ENCODE measurements at places on chromosomes 1 and 21. TPM values are rescaled to one million over a fixed set of nuclear protein-coding genes. Genes with fewer than 3 reads are reported as not detected.

DNA sequence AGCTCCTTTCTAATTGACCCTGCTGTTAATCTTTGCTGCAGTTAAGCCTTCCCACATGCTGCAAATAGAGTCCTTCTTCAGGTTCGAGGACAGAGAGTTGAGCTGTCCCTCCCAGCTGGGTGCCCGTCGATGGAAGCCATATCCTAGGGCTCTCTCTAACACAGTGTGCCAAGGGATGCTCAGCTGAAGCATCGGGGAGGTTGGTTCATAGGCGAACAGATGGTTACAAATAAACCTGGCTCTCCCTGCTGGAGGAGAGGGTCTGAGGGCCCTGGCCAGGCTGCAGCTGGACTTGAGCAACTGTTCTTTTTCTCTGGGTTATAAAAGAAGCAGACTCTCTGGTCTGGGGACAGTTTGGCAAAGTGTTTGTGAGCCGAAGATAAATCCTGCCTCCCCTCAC is 120.3 kb upstream of the C8B start:
- H3K36me3 ChIP-seq: no peaks in the 10 kb centered on the region
- DNase-seq: no peak
- H3K4me1 ChIP-seq: no peaks in the 10 kb centered on the region
- H3K27me3 ChIP-seq: no peaks in the 10 kb centered on the region

CLDN17 gene
- not detected for total RNA-seq

DNA sequence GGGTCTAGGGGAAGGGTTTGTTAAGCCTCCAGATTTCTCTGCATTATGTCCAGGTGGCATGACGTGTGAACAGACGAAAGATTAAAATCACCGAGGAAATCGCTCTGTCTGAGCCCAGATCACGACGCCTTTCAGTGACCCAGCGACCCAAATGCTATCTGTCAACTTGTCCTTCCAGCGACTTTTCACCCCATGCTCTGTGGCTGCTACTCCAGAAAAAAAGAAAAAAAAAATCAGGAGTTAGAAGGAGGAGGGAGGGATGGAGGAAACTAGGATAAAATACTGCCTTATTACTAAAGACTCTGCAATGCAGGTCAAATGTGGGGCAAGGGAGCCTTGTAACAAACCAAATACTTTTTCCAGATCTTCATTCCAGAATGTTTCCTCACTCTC is 352.0 kb downstream of the NUF2 start:
- H3K27ac ChIP-seq: no peak overlapping the region
- no peak overlapping the region for H3K4me3 ChIP-seq
- no peaks in the 10 kb centered on the region for H3K27me3 ChIP-seq
- peak; percentile 81 for DNase-seq
- no peaks in the 10 kb centered on the region for H3K36me3 ChIP-seq

FMO4 gene
- total RNA-seq: 12.5 TPM

DNA sequence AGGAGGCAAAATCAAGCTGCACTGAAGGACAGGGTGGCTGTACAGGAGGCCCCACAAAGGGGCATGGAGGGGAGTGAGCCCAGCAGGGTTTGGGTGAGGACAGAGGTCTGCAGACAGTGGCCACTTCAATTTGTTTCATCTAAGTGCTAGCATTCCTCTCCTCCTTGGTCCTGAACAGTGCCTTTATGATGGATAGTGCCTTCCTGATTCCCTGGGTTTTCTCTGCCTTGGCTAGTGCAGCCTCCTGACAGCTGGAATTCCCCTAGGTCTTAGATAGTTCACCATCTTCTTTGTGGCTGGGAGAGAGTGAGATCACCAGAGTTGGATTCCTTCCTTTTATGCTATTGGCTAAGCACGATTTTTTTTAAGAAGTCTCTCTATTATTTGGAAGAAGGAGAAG is 3.8 kb upstream of the HPCAL4 start:
- no peak overlapping the region for H3K4me3 ChIP-seq
- H3K27ac ChIP-seq: no peak overlapping the region
- H3K4me1 ChIP-seq: no peaks in the 10 kb centered on the region
- DNase-seq: no peak
- H3K27me3 ChIP-seq: no peaks in the 10 kb centered on the region

DNA sequence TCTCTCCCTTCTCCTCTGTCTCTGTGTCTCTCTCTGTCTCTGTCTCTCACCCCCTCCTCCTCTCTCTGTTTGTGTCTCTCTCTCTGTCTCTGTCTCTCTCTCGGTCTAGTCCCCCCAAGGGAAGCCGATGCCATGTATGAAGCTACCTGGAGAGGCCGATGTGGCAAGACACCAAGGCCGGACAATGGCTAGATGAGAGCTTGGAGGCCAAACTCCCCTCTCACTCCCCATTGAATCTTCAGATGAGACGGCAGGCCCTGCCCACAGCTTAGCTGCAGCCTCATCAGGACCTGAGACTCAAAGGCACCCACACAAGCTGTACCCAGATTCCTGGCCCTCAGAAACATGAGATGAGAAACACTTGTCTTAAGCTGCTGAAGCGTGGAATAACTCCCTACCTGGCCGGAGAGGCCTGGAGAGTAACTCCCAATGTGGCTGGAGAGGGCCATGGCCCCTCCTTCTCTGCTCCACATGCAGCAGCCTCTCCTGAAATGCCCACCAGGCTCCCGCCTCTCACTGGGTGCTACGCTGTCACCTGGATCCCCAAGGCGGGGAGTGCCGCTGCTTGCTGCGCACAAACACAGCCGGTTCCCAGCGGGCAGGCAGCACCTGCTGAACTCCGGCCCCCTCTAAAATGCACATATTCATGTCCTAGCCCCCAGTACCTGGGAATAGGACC is 7.8 kb upstream of the ACTRT2 start:
- H3K27me3 ChIP-seq: peaks cover 18% of the 10 kb centered on the region
- no peak overlapping the region for H3K4me3 ChIP-seq
- H3K4me1 ChIP-seq: peaks cover 5% of the 10 kb centered on the region
- H3K36me3 ChIP-seq: no peaks in the 10 kb centered on the region
- no peak overlapping the region for H3K27ac ChIP-seq

- H3K36me3 ChIP-seq: no peaks in the 10 kb centered on the region
- no peaks in the 10 kb centered on the region for H3K27me3 ChIP-seq
- no peak for DNase-seq
- no peak overlapping the region for H3K4me3 ChIP-seq
- H3K4me1 ChIP-seq: no peaks in the 10 kb centered on the region
Observed at GRCh38 chr1:77316966-77317365, 35.1 kb downstream of the AK5 start.

DNA sequence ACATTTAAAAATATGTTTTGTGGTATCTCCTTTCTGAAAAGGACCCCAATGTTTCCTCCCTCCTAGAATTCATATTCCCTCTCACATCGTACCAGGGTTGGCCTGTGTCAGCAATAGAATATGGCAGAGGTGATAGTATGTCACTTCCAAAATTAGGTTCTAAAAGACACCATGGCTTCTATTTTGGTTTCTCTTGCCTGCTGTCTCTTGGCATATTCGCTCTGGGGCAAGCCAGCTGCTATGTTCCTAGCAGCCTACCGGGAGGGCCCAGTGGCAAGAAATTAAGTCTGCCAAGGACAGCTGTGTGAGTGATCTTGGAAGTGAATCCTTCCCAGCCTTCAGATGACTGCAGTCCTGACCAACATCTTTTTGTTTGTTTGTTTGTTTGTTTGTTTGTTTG is 92.9 kb upstream of the PPM1J start:
- H3K4me3 ChIP-seq: no peak overlapping the region
- DNase-seq: no peak
- no peaks in the 10 kb centered on the region for H3K27me3 ChIP-seq

- H3K27ac ChIP-seq: peak overlapping the region; percentile 60
- no peak overlapping the region for H3K4me3 ChIP-seq
- H3K4me1 ChIP-seq: peaks cover 15% of the 10 kb centered on the region
- H3K27me3 ChIP-seq: no peaks in the 10 kb centered on the region
- DNase-seq: no peak
Observed at GRCh38 chr21:33401630-33401992, 1.6 kb upstream of the IFNGR2 start.

DAB1 gene
- 0.12 TPM for total RNA-seq

GRCh38 chr21:29711236-29711635 is 228.6 kb downstream of the GRIK1 start:
- H3K36me3 ChIP-seq: no peaks in the 10 kb centered on the region
- H3K4me3 ChIP-seq: no peak overlapping the region
- DNase-seq: no peak
- H3K4me1 ChIP-seq: no peaks in the 10 kb centered on the region
- no peak overlapping the region for H3K27ac ChIP-seq
- H3K27me3 ChIP-seq: no peaks in the 10 kb centered on the region

DNA sequence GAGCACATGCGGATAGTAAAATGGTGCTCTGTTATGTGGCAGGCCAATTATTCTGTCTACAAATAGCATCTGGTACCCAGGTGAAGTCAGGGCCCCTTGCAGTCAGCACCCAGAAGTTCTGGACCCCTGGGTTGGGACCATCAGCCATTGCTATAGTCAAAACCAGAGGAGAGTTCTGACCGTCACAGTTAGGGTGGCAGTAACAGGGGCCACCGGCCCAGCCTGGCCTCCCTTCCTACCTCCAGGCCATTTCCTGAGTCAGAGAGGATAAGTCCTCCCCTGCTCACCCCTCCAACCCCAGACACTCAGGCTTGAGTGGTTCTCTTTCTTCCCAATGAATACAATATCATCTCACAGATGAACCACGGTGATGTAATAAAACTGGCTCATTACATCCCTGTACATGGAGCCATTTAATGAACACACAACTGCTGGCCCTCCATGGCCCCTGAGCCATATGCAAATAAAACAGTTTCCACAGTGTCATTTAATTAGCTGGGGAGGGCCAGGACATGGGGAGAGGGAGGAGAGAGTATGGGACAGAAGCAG is 673.6 kb downstream of the MATN1 start:
- H3K4me1 ChIP-seq: no peaks in the 10 kb centered on the region
- H3K27me3 ChIP-seq: no peaks in the 10 kb centered on the region
- DNase-seq: no peak
- no peak overlapping the region for H3K4me3 ChIP-seq
- no peak overlapping the region for H3K27ac ChIP-seq
- H3K36me3 ChIP-seq: no peaks in the 10 kb centered on the region

DNA sequence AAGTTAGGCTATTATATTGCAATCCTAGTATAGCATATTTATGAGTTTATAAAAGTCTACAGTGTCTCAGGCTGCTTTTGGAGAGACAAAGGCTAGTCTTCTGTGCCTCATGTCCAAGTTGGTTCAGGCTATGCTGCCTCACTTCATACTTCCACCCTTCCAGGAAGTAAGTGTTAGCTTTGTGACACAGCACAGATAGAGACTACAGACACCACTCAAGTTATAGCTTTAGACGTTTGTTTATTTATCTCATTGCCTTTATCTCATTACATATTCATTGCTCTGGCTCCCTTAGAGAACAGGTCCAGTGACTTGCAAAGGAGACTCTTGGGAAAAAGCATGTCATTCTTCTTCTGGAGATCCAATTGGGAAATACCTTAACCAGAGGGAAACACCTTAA is 22.6 kb upstream of the GBP4 start:
- DNase-seq: no peak
- no peaks in the 10 kb centered on the region for H3K4me1 ChIP-seq
- no peak overlapping the region for H3K4me3 ChIP-seq
- H3K36me3 ChIP-seq: no peaks in the 10 kb centered on the region
- H3K27ac ChIP-seq: no peak overlapping the region
- no peaks in the 10 kb centered on the region for H3K27me3 ChIP-seq

DNA sequence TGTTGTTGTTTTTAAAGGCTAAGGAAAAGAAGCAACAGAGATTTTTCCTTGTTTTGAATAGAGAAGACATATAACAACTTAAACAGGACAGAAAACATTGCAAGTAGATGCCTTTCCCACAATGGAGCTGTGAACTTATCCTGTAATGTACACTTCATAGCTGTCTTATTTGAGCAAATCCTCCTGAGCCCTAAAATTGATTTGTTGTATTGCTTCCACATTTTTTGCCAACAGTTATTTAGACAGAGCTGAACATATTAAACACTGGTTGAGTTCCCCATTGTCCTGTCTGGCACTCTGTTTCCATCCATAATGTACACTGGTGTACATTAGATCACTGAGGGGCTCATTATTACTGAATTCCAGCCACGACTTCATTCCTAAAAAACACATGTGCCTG is 32.2 kb downstream of the CACHD1 start:
- H3K27me3 ChIP-seq: no peaks in the 10 kb centered on the region
- H3K36me3 ChIP-seq: no peaks in the 10 kb centered on the region
- no peak overlapping the region for H3K4me3 ChIP-seq
- peaks cover 39% of the 10 kb centered on the region for H3K4me1 ChIP-seq
- no peak for DNase-seq

MYOCOS gene
- not detected for total RNA-seq

CELA3B gene
- not detected for total RNA-seq

DNA sequence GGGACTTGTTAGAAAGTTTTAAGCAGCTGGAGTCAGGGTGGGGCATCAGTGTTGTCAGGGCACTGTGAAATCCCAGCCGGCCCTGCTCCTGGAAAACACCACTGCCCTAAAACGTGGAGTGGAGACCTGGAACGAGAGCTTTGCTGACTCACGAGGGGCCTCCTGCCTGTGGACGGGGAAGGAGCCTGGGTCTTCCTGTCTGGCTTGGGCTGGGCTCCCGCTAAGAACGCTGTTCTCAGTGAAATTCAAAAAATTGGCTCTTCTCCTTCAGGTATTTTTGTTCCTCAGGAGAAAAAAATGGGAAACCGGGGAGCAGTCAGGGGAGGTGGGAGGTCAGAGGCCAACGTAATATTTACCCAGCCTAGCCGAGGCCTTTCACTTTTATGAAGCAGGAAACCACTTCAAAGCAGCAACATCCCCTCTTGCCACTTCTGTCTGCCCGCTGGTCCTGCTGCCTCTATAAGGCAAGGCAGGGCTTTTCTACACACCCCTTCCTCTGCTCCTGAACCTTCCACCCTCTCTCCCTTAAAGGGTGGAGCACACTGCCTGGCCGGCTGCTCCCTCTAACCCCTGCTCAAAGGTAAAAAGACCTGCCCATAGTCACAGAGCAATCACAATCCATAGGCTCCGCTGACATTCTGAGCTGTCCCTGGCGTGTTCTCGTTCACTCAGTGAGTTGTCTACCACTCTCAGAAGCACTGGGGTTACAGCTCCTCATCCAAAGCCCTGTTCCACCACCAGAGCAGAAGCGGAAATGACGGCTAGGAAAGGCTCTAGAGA is 8.0 kb downstream of the PLXNA2 start:
- peaks cover 68% of the 10 kb centered on the region for H3K4me1 ChIP-seq
- H3K27ac ChIP-seq: peak overlapping the region; percentile 65
- peak; percentile 76 for DNase-seq
- no peaks in the 10 kb centered on the region for H3K36me3 ChIP-seq
- no peaks in the 10 kb centered on the region for H3K27me3 ChIP-seq

- no peaks in the 10 kb centered on the region for H3K4me1 ChIP-seq
- H3K4me3 ChIP-seq: no peak overlapping the region
- no peak overlapping the region for H3K27ac ChIP-seq
- peaks cover 24% of the 10 kb centered on the region for H3K36me3 ChIP-seq
- DNase-seq: no peak
Observed at GRCh38 chr1:151159373-151159772, 2.9 kb downstream of the TNFAIP8L2 start.

LRP8 gene
- 4.5 TPM for total RNA-seq

GRCh38 chr1:174398246-174398645 is 49.5 kb upstream of the GPR52 start:
- peaks cover 5% of the 10 kb centered on the region for H3K36me3 ChIP-seq
- DNase-seq: no peak
- no peak overlapping the region for H3K27ac ChIP-seq
- H3K4me3 ChIP-seq: no peak overlapping the region
- H3K27me3 ChIP-seq: no peaks in the 10 kb centered on the region
- no peaks in the 10 kb centered on the region for H3K4me1 ChIP-seq

TAL1 gene
- total RNA-seq: 9.3 TPM

CFHR5 gene
- total RNA-seq: not detected

GRCh38 chr1:54110996-54111395 is 41.8 kb downstream of the CDCP2 start:
- no peak overlapping the region for H3K27ac ChIP-seq
- peaks cover 13% of the 10 kb centered on the region for H3K4me1 ChIP-seq
- no peaks in the 10 kb centered on the region for H3K36me3 ChIP-seq
- no peak overlapping the region for H3K4me3 ChIP-seq
- DNase-seq: no peak

GRCh38 chr21:41277196-41277595 is 39.4 kb upstream of the FAM3B start:
- H3K27me3 ChIP-seq: no peaks in the 10 kb centered on the region
- H3K4me1 ChIP-seq: no peaks in the 10 kb centered on the region
- peaks cover 8% of the 10 kb centered on the region for H3K36me3 ChIP-seq
- H3K4me3 ChIP-seq: no peak overlapping the region

Measured in lung (tissue), 17 donors.